Activated T-helper 1 cell treated with anti-CD3 and anti-CD28 coated beads, Interleukin-12 subunit alpha, Interleukin-12 subunit beta, Interleukin-2, Interleukin-4 antibody, amounts not matched to agents 30 ng/mL and 10 ng/mL and 1 ng/mL, durations not matched to agents 14 hours and 24 hours and 36 hours (primary cell): ENCODE measurements at places on chromosomes 4 and X. TPM values are rescaled to one million over a fixed set of nuclear protein-coding genes. Genes with fewer than 3 reads are reported as not detected.

DNA sequence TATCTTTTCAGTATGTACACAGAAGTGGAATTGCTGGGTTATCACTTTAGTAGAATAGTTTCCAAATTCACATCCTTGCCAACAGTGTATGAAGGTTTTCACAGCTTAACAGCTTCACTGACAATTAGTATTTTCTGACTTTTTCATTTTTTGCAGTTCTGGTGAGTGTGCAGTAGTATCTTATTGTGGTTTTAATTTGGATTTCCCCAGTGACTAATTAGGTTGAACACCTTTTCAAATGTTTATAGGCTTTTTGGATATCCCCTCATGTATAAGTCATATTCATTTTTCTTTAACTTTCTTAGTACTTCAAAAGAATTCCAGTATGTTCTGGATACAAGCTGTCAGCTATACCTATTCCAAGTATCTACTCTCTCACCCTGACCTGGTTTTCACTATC, 37.1 kb downstream of the BRCC3 start:
- DNase-seq: no peak

Gene DOK7
- total RNA-seq: not detected in 2 replicates

DNA sequence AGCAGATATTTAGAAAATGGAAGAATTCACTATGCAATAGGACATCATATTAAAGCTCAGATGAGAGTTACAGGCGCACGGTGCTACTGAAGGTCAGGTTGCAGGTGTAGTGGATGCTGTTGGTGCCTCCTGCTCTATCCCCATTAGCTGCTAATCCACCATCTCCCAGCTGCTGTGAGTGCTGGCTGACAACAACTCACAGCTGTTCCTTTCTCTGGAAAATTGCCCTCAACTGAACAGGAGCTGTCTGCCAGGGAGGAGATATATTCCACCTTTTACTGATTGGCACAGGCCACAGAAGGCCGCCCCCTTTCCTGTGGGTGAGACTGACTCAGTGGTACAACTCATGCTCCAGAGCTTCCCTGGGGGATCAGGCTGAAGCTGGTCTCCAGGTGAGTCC, 48.7 kb downstream of the UCHL1 start:
- no peak for DNase-seq

DNA sequence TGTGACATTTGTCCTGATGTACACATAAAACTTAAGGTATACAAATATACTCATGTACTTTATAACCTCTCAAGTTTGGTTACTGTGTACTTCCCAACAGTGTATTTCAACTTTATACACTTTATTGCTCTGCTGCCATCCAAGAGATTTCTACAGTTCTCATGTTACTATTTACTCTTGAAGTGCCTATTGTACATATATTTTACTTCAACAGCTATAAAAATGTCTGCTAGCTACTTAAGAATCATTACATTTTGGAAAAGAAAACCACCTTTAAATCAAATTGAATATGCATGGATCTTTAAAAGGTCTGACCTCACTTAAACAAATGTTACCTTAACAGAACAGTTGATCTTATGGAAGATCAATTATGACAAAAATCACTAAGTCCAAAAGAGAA, 1056.4 kb downstream of the ADGRL3 start:
- DNase-seq: no peak

Gene UGT2B28
- not detected in 2 replicates for total RNA-seq

Gene SHISA3
- not detected in 2 replicates for total RNA-seq

Gene ATP7A
- 6.1 and 6.9 TPM in 2 replicates for total RNA-seq

- DNase-seq: no peak
These were observed 69.2 kb downstream of the HADH start for GRCh38 chr4:108058685-108059440.

- DNase-seq: no peak
These were observed 24.1 kb upstream of the OCIAD2 start for GRCh38 chr4:48930654-48931053.

GRCh38 chr4:141074098-141074878, 59.0 kb downstream of the RNF150 start:
- DNase-seq: no peak

DNA sequence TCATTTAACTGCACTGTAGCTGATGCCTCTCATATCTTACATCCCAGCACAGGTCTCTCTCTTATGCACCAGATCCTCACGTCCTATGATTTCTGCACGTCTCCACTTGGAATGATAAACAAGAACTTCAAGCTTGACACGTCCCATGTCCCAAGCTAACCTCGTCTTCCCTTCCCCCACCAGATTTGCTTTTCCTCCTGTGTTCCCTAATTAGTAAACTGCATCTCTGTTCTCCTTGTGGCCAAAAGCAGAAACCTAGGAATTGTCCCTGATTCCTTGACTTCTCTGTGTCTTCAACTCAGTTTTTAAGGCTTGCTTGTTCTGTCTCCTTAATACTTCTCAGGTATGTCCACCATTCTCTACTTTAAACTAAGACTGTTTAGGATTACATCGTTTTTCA, 171.9 kb downstream of the BMPR1B start:
- DNase-seq: no peak

Gene DMP1
- total RNA-seq: not detected in 2 replicates

Gene SMR3B
- not detected in 2 replicates for total RNA-seq

Gene MED12
- total RNA-seq: 59.9 and 65.4 TPM in 2 replicates

- DNase-seq: no peak
These were observed 175.1 kb downstream of the PARM1 start for GRCh38 chr4:75107755-75108612.

DNA sequence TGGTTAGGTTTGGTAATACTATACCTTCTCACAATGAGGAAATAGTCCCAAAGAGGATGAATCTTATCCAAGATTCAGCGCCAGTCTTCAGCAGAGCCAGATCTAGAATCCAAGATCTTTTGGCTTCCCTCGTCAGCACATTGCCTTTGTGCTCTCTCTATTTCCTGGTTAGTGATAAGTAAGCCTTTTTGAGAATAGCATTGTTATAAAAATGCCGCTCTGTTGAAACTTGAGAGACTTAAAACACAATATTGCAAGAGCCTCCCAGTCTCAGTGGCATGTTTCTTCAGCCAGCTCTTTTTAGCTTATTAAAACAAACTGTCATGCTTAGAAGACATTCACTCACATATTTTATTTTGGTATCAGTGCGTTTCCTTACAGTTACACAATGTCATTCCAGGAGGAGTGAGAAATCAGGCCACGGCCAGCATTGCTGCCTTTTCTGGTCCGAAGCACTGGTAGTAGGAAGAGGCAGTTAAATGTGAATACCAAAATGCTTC, 141.4 kb downstream of the KLHL8 start:
- no peak for DNase-seq

Gene MAGEC1
- not detected in 2 replicates for total RNA-seq

DNA sequence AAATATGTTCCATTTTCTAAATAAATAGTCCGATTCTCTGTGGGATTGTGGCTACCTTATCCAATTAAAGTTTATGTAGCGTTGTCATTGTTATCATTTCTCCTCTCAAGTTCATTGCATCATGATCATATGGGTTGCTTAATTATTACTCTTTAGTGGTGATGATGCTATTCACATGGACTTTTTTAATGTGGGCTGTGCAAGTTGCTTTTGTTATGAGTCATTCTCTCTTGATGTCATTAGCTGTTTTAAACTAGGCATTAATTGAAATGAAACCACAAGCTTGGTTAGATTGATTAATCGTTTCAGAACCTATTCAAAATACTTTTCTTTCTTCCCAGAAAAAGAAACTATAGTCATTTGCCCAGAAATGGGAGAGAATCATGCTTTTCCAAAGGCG, 38.2 kb downstream of the NHS start:
- no peak for DNase-seq

- no peak for DNase-seq
These were observed 22.8 kb downstream of the C4orf54 start for GRCh38 chr4:99634742-99635360.

Gene BMPR1B
- not detected in 2 replicates for total RNA-seq

DNA sequence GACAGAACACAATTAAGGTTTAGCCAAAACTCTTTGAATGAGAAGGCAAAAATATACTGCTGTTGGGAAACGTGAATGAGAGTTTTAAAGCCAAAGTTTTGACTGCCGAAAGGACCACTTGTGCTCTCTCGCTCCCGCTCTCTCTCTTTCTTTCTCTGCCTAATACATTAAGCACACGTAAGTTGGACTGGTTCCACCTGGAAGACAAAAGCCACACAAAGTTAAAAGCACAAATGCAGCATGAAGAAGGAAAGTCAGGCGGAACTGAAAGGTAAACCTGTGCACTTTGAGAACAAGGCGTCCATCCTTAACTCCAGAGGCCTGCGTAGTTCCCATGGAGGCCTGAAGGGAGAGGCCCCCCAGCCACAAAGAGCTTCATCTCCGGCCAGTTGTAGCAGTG, 1.9 kb downstream of the DCAF12L2 start:
- DNase-seq: no peak

Gene TCEAL6
- total RNA-seq: not detected in 2 replicates

Gene TEX13B
- total RNA-seq: not detected in 2 replicates
